ENCODE measurements at places on chromosomes 16 and 17.

DNA sequence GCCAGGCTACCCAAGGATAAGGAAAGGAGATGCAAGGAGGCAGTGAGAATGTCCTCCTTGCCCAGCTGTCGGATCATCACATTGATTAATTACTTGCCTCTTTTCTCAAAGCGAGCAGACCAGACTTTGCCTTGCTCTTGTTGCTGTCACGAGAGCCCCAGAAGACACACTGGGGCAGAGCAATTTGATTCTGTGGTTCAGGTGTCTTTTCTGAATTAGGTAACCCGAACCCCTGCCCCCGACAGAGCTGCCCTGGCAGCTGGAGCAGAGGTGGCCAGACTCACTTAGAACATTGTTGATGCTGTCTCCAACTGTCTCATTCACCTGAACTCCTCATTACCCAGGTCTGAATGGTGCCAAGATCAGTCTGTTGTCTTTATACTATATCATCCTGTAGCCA, 34.3 kb downstream of the VAT1L start:
- DNase-seq = no peak

DNA sequence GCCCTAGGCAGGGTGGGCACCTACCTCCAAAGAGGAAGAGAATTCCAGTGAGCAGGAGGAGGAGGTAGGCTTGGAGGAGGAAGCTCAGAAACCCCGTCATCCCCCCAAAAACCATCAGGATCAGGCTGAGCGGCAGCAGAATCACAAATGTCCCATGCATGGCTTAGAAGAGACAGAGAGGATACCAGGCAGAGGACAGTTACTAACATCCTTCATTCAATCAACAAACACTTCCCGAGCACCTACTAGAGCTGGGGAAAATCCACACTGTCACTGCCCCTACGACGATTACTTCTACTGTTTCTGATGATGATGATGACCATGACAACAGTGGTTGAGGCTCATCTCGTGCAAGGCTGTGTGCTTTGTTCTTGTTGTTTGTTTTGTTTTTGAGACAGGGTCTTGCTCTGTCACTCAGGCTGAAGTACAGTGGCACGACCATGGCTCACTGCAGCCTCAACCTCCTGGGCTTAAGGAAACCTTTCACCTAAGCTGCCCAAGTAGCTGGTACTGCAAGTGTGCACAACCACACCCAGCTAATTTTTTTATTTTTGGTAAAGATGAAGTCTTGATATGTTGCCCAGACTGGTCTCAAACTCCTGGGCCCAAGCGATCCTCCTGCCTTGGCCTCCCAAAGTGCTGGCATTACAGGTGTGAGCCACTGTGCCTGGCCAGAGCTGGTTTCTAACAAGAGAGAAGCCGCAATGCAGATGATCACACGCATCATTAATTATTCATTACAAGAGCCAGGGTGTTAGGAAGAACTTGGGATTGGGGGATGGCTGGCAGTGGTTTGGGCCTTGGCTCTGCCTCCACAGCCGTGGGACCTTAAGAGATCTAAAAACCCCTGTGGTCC, 18.0 kb downstream of the TMEM114 start:
- no peak for DNase-seq

DNA sequence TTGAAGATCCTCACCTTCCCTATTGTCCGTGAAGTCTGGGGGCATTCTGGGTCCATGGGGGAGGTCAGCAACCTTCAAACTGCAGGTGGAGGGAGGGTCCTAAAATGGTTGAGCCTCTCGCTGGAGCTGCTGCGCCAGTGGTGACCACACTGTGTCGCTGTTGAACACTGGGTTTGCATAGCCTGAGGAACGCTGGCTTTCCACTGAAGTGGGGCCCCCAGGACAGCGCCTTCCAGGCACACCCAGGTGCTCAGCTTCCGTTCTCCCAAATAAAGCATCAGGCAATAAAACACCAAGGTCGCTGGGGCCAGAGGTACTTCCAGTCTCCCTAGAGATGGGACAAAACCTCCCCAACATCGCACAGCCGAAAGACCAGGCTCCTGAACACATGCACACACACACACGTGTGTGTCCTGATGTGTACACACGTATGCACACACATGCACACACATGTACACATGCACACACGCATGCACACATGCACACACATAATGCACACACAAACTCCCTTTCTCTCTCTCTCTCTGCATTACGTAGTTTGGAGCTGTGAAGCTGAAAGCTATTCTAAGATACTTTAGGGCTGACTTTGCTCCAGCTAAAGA, 120.6 kb downstream of the IRF8 start:
- DNase-seq = no peak

- no peak for DNase-seq
Measured at GRCh38 chr17:75550139-75550465, 24.6 kb downstream of the LLGL2 start.

GRCh38 chr17:35460354-35460851, 11.8 kb upstream of the SLFN13 start:
- DNase-seq = peak; percentile 82

DNA sequence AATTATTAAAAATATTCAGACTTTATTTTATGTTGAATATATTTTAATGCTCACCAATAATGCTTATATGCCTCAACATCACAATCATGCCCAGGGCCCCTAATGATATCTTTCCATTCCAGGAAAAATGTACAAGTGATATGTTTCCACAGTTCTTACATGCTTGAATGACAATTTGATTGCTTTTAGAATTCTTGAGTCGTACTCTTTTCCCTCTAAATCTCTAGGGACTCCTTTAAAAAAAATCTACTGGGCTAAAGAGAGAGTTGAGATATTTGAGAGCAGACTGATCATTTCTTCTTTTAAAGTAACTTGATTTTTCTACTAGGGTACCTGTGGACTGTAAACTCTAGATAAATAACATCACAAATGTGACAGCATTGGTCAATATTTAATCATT, 18.2 kb upstream of the HLF start:
- no peak for DNase-seq

DNA sequence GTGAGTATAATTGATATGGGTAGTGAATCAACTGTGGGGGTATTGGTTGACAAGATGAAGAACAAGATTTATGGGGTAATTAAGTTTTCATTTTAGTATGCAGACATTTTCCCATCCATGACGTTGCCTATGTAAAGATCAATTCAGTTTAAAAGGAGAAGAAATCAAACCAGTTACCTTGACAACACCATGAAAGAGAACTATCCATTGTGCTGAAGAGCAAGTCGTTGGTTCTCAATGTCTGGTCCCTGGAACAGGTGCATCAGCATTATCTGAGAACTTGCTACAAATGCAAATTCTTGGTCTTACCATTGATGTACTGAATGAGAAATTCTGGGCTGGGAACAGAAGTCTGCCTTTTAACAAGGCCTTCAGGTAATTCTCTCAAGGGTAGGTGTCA, 801 bp upstream of the OR4D2 start:
- no peak for DNase-seq

- DNase-seq = no peak
Measured at GRCh38 chr17:10661437-10661836, 4.3 kb upstream of the MYH3 start.

DNA sequence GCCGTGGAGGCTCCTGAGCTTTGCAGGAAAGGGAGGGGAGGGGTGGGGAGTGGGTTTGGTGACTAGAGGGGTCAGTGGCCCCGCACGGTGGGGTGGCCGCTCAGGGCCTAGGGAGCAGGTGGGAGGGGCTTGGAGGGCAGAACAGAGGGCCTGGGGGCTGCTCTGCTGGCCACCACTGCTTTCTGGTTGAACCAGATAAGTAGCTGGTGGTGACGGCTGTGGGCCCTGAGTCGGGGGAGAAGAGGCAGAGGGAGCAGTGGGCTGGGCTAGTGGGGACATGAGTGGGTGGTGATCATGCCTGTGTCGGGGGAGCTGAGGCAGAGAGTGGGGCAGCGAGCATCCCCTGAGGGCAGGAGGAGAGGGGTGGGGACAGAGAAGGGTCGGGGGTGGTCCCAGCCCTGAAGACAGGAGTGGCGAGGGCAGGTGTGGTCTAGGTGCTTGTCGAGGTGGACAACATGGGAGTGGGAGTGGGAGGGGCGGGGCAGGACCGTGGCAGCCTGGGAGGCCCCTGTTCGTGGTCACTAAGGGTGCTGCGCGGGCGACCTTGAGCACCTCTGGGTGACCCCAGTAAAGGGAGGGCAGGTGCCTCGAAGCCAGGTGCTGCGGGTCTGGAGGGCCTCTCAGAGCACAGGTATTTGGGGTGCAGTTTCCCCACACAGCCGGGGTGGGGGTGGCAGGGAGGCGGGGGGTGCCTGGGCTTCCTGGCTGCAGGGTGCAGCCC, 6.3 kb upstream of the CD7 start:
- DNase-seq = no peak
